M059J (cell line): ENCODE measurements at places on chromosomes 2 and 18.

GRCh38 chr2:80499095-80499494 is 194.5 kb upstream of the LRRTM1 start:
- DNase-seq: peak; percentile 54

- DNase-seq: peak; percentile 20
These were observed 187.2 kb upstream of the FANCL start for GRCh38 chr2:58428096-58429013.

GRCh38 chr18:44973282-44973681 is 292.6 kb downstream of the SETBP1 start:
- no peak for DNase-seq

DNA sequence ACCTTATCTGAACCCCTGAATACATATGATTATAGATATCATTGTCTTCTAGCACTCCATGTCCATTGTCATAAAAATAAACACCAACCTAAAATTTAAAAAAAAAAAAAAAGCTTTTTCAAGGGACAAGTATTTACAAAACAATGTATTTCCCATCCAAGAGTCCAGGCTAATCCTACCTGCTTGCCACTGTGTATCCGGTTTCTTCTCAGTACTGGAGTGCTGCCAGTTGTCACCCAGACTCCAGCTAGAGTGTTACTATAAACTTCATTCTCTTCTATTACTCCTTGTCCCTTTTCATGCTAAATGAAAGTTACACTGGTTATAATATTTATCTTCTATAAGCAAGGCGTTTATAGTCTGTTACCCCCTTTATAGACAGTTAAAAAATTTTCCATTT is 35.8 kb downstream of the MSH6 start:
- no peak for DNase-seq

GRCh38 chr18:52337276-52337675 is 2.7 kb upstream of the DCC start:
- DNase-seq: peak; percentile 13

GRCh38 chr2:221258464-221258863 is 313.6 kb downstream of the EPHA4 start:
- DNase-seq: no peak

GRCh38 chr2:84487298-84487996 is 28.4 kb upstream of the SUCLG1 start:
- no peak for DNase-seq

DNA sequence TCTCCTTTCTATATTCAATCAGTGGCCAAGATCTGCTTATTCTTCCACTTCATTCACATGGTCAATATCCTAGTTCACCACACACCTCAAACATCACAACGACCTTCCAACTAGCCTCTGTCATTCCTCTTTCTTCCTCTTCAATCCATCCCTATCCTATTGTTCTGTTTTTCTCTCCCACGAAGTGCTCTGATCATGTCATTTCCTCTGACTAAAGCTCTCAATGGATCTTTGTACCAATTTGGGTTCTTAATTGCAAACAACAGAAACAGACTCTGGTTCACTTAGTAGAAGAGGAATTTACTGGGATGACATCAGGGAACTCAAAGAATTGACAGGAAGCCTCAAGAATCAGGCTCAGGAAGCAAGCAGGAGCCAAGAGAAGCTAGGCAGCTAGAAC is 23.5 kb downstream of the WNT10A start:
- no peak for DNase-seq

- no peak for DNase-seq
These were observed 26.5 kb downstream of the SCYGR8 start for GRCh38 chr2:227772197-227772661.

DNA sequence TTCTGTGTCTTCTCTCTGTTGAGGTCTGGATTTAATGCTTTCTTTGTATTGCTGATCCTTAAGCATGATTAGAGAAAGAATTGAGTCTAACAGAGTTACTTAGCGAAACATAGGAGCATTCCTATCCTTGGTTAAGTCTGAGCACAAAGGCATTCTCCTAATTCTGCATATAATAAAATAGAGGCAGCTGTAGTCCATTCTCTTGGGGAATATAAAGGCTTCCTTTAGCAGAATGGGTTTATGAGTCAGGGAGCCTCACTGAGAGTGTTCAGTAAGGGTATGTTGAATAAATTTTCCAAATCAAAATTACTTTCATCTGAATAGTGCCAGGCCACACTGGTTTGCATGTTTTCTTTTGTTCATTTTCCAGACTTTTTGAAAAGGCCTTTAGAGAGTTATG is 101.5 kb downstream of the GALNT1 start:
- no peak for DNase-seq

- no peak for DNase-seq
These were observed 7.3 kb downstream of the FARP2 start for GRCh38 chr2:241363426-241363825.

DNA sequence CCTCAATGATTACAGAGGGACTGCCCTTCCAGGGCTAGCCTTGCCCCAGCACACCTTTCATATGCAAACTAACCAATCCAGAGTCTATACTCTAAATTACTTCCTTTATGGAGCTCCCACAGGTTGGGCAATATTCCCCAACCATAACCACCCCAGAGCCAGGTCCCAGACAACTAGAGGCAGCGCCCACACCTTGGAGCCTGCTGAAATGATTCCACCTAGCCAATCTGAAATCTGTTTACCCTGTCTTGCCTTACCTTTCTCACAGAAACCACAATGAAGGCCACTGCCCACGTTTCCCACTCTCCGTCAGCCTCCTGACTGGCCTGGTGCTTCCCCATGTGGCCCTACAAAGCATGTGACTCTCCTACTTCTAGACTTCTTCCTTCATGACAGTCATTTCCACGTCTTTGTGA is 62.0 kb downstream of the REEP1 start:
- DNase-seq: no peak

DNA sequence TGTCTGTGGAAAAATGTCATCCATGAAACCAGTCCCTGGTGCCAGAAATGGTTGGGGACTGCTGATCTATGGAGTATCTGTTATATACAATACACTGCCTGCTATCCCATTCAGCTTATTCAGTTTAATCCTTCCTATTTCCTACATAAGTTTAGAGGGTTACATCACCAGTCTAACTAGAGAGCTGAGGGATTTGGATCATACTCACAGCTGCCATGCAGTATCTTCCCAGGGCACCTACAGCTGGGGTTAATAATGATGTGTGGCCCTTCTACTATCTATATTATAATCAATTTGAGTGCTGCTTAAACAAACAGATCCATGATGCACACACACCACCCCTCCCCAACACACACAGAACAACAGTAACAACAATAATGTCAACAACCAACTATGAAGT is 524.0 kb downstream of the LRRTM4 start:
- no peak for DNase-seq

DNA sequence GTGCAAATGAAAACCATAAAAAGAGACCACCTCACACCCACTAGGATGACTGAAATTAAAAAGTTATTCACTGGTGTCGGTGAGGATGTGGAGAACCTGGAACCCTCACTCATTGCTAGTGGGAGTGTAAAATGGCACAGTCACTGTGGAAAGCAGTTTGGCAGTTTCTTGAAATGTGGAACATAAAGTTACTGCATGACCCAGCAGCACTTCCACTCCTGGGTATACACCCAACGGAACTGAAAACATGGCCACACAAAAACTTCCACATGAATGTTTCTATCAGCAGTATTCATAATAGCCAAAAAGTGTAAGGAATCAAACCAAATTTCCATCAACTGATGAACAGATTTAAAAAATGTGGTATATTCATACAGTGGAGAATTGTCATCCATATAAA is 65.1 kb upstream of the SLC66A3 start:
- DNase-seq: no peak

DNA sequence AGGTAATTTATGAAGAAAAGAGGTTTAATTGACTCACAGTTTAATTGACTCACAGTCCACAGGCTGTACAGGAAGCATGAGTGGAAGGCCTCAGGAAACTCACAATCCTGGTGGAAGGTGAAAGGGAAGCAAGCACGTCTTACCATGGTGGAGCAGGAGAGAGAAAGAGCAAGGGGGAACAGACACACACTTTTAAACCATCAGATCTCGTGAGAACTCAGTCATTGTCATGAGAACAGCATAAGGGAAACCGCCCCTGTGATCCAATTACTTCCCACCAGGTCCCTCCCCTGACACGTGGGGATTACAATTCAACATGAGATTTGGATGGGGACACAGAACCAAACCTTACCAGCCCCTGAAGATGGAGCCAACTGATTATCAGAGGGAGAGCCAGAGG is 11.2 kb upstream of the PUM2 start:
- no peak for DNase-seq

GRCh38 chr18:11387880-11388279 is 221.5 kb upstream of the SLC35G4 start:
- peak; percentile 83 for DNase-seq

GRCh38 chr2:118430510-118431164 is 342.4 kb downstream of the INSIG2 start:
- DNase-seq: peak; percentile 61

GRCh38 chr18:31061945-31062344 is 19.4 kb upstream of the DSC3 start:
- no peak for DNase-seq

DNA sequence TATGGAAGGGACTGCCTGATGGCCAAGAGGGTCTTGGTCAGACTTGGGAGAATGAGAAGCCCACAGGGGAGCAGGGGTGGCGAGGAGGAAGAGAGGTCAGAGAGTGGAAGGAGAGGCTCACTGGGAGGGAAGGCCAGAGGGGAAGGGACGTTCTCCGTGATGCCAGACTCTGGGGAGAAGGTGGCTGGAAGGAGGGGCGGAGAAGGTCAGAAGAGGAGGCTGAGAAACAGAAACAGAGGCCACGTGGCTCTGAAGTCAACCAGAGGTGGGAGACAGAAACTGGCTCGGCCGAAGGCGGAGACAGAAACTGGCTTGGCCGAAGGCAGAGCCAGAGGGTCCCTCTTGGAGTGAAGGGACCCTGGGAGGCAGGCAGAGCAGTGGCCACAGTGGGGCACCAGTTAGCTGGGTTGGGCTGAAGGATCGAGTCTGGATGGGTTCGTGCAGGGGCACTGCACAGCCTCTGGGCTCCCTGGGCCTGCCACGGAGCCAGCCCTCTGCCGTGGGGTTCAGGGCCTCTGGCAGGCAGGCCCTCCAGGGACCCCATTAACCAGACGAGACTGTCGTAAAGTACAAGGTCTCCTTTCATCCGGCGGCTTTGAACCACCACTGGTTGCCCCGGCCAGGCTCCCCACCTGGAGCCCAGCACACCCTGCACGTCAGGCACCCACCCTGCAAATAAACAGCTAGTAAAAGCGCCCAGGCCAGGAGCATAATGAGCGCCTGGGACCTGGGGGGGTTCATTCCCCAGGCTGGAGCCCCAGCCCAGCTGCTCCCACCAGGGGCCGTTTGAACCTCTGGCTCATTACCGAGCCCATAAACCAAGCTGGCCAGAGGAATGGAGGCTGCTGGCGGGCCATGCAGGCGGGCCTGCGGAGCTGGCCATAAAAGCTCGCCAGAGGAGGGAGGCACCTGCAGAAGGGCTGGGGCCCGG is 218.8 kb downstream of the DYSF start:
- no peak for DNase-seq

DNA sequence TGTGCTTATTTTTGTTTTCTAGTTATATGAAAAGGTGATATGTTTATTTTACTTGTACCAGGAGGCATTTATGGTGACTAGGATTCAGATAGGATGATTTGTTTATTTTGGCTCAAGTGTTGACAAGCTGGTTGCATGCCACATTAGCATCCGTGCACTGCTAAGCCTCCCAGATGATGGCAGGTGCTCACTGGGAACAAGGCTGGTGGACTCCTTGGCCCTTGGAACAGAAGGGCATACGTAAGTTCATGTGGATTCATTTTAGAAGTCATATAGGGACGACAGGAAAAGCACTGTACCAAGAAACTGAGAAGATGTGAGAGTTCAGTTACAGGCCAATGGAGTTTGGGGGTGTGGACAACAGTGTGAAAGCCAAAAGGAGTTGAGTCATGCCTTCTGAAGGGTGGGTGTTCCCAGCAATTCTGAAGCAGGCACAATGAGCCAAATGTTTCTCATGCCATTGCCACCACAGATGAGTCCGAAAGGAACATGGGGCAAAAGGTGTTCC is 166.2 kb downstream of the PHLPP1 start:
- peak; percentile 97 for DNase-seq

GRCh38 chr2:154374416-154374815 is 324.1 kb upstream of the KCNJ3 start:
- DNase-seq: no peak

GRCh38 chr18:48539406-48540250 is 797 bp downstream of the CTIF start:
- peak; percentile 74 for DNase-seq

DNA sequence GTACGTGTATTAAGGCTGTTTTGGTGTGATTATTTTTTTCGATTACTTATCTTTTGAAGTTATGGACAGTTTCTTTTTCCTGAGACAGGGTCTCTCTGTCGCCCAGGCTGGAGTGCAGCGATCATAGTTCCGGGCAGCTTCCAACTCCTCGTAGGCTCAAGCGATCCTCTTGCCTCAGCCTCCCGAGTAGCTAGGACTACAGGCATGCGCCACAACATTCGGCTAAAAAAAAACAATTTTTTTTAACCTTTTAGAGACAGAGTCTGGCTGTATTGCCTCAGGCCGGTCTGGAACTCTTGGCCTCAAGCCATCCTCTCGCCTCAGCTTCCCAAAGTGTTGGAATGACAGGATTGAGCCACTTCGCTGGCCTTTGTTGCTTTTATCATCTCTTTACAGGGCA is 945 bp downstream of the HAT1 start:
- peak; percentile 64 for DNase-seq

- DNase-seq: no peak
These were observed 37.4 kb downstream of the AFF3 start for GRCh38 chr2:100104718-100105677.

- DNase-seq: peak; percentile 94
These were observed 52.3 kb upstream of the ROCK1 start for GRCh38 chr18:21163647-21164547.

GRCh38 chr2:119482481-119483394 is 41.5 kb downstream of the SCTR start:
- peak; percentile 14 for DNase-seq

DNA sequence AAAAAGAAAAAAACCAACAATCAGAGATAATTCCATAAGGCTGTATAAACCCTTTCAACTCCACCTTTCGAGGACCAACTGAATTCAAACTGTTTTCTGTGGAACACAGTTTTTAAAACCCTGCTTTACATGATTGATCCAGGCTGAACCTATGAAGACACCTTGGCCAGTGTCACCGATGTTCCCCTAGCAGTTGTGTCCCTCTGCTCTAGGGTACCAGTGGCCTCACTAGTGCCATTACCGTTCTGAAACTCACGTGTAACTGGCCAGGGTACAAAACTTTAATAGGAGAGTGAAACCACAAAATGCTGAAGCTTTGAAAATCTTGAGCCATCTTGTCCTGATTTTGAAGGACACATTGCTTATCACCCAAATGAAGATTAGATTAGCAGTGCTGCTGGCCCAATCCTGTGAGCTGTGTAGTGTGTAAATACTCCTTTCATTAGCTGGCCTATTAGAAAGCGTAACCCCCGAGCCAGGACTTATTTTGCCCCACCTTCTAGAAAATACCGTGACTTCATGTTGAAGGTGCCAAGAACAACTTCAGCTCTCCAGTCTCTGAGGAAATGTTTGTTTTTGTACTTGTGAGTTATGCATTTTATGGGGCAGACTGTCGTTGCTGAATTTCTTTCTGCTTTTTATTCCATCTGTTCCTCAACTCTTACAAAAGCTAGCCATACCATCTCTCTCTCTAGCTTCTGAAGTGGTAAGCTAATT is 147.8 kb upstream of the MAP3K20 start:
- DNase-seq: peak; percentile 50

GRCh38 chr2:10249798-10250197 is 52.9 kb upstream of the HPCAL1 start:
- DNase-seq: no peak
